ENCODE measurements at places on chromosomes 1 and 21.

DNA sequence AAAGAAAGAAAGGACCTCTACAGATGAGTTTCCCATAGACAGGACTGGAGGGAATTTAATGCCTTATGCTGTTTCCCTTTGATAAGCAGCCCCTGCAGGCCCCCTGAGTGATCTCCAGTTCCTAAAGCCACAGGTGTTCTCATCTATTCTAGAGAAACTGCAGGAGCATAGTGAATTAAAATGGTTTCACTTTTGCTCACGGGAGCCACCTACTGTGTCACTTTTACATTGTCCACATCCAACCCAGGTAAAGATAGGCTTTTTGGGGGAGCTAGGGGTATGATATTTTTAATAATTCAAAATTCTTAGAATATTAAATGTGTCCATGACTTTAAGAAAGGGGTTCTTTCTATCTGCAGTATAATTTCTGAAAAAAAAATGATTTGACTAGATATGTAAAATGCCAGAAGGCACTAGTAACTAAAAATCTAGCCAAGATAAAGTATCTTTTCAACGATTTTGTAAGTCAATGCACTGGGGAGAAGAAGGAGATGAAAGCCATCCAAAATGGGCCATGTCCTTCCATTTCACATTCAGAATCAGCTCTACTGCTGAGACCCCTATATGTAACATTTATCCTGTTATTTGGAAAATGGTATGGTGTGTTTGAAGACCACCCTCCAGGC lies 267.3 kb upstream of the DUSP10 start:
- DNase-seq, result peak; percentile 10

DNA sequence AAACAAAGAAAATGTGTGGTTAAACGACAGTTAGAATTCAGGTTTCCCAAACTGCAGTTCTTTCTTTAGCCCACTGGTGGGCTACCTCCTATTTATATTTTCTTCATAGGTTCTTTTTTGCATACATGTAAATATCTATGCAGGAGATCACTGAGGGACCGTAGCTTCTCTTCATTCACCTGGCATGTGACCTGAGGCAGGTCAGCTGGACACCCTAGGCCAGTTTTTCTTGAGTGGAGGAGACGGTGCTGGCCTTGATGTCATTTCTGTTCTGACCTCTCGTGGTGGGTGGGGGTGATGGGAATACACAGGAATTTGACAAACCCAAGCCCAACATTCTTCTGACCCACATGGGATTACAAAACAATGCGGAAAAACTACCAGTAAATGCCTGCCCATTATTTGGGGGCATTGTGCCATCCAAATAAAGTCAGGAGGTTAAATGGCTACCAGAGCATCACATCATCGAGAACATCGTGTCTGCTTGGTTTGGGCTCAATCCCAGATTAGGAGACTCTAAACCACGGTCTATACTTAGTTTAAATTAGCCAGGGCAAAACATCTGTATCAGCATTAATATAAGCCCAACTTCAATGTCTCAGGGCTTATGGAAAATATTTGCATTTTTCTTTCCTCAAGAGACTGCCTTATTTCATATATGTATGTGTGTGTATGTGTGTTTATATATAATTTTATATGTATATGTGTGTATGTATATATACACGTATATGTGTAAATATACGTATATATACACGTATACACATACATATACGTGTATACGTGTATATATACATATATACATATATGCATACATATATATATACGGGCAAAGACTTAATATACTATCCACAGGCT lies 7.4 kb upstream of the IRF2BP2 start:
- no peak for DNase-seq

- no peak for DNase-seq
Observed at GRCh38 chr1:19442154-19443096, 42.9 kb downstream of the CAPZB start.

GRCh38 chr1:226402739-226403165 lies 5.1 kb downstream of the PARP1 start:
- DNase-seq, result no peak

- no peak for DNase-seq
Observed at GRCh38 chr1:220748089-220748934, at the start of gene MTARC2. TSS of gene MTARC2 (plus strand) at chr1:220748322. CDS start at chr1:220748532, 210 bp downstream.

Measured in activated T-helper 1 cell treated with anti-CD3 and anti-CD28 coated beads, Interleukin-12 subunit alpha, Interleukin-12 subunit beta, Interleukin-2, Interleukin-4 antibody, amounts not matched to agents 30 ng/mL and 10 ng/mL and 1 ng/mL, durations not matched to agents 14 hours and 24 hours and 36 hours (primary cell).